Vagina (tissue), 2 donors: ENCODE measurements at places on chromosomes 12 and 14.

DNA sequence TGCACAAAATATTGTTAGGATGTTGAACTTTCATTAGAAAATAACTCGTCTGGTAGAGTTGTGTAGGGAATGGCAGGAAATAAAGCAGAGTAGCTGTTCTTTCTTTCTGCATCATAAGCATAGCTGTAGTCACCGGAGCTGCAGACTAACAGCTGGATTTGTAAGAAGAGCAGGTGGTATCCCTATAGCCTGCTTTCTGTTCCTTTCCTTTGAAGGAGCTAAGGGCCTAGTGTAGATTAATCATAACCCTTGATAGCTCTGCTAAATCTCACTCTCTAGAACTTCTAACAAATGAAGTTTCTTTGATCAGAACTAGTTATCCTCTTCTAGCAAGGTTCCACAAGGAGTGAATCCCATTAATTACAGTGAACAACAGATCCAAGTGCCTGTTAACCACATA is 3.5 kb downstream of the LMO3 start:
- DNase-seq: no peak

- DNase-seq: no peak
Measured at GRCh38 chr14:59362513-59362912, 102.7 kb downstream of the GPR135 start.

GRCh38 chr14:98375566-98375965 is 896.4 kb downstream of the BCL11B start:
- no peak for DNase-seq

GRCh38 chr12:90908465-90908864 is 46.5 kb downstream of the CCER1 start:
- no peak for DNase-seq

- DNase-seq: no peak
Measured at GRCh38 chr12:120103371-120103770, 13.2 kb downstream of the RAB35 start.
